ENCODE measurements at places on chromosomes 4 and X. TPM values are rescaled to one million over a fixed set of nuclear protein-coding genes. Genes with fewer than 3 reads are reported as not detected.

Gene LINC00632
- total RNA-seq = 1.4 TPM

Gene STPG2
- total RNA-seq = not detected

Gene GAGE12J
- total RNA-seq = not detected

Gene MCUB
- total RNA-seq = 52.0 TPM

Gene TCEAL9
- total RNA-seq = 3.5 TPM

Gene PLS3
- total RNA-seq = 0.99 TPM

Gene NDST3
- not detected for total RNA-seq

Gene NMU
- total RNA-seq = not detected

Gene TASL
- total RNA-seq = 3.2 TPM

Gene APLN
- total RNA-seq = 0.14 TPM

DNA sequence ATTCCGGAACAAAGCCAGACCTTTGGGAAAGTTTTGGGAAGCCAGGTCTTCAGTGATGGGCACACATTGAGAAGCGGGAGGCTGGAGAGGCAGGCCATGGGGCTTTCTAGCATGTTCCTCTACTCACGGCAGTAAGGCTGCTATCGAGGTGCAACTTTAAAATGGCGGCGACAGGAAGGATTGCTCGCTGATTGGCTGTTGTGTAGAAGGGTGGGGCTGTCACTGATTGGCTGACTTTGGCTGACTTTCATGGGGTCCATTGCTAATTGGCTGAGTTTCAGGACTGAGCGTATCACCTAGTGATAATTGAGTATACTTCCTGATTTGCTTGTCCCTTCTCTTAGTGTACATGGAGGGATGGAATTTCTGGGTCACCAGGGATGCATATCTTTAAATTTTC, 19.7 kb upstream of the GLOD5 start:
- peaks cover 10% of the 10 kb centered on the region for H3K27me3 ChIP-seq
- peaks cover 10% of the 10 kb centered on the region for H3K4me1 ChIP-seq
- no peaks in the 10 kb centered on the region for H3K36me3 ChIP-seq

GRCh38 chr4:73068491-73069337, 802 bp downstream of the COX18 start:
- H3K4me3 ChIP-seq = peak overlapping the region; percentile 92
- H3K36me3 ChIP-seq = peaks cover 10% of the 10 kb centered on the region
- no peaks in the 10 kb centered on the region for H3K27me3 ChIP-seq

GRCh38 chrX:724256-724655, 93.7 kb downstream of the SHOX start:
- no peaks in the 10 kb centered on the region for H3K27me3 ChIP-seq
- no peaks in the 10 kb centered on the region for H3K4me1 ChIP-seq
- no peak overlapping the region for H3K4me3 ChIP-seq
- no peaks in the 10 kb centered on the region for H3K36me3 ChIP-seq
- H3K27ac ChIP-seq = no peak overlapping the region
- DNase-seq = no peak

- no peaks in the 10 kb centered on the region for H3K27me3 ChIP-seq
- peak; percentile 72 for DNase-seq
- no peaks in the 10 kb centered on the region for H3K36me3 ChIP-seq
- H3K27ac ChIP-seq = no peak overlapping the region
These were observed 531 bp downstream of the DGKQ start for GRCh38 chr4:972651-973424.

GRCh38 chr4:86554646-86555045, 39.5 kb upstream of the PTPN13 start:
- H3K36me3 ChIP-seq = no peaks in the 10 kb centered on the region
- peaks cover 8% of the 10 kb centered on the region for H3K27me3 ChIP-seq
- no peaks in the 10 kb centered on the region for H3K4me1 ChIP-seq
- H3K27ac ChIP-seq = no peak overlapping the region
- no peak for DNase-seq

- no peak for DNase-seq
- no peaks in the 10 kb centered on the region for H3K27me3 ChIP-seq
- no peak overlapping the region for H3K27ac ChIP-seq
- no peaks in the 10 kb centered on the region for H3K36me3 ChIP-seq
- no peak overlapping the region for H3K4me3 ChIP-seq
These were observed 46.5 kb downstream of the TMA16 start for GRCh38 chr4:163540977-163541376.

DNA sequence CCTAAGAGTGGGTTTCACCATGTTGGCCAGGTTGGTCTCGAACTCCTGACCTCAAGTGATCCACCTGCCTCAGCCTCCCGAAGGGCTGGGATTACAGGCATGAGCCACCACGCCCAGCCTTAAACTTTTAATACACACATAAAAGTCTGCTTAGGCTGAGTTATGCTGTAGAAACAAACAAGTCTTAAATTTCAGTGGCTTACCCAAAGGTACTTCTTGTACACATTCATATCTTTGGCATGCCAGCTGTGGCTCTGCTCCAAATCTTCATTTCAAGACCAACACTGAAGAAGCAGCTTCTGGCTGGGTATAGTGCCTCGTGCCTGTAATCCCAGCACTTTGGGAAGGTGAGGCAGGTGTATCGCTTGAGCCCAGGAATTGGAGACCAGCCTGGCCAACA, 80.3 kb downstream of the PPEF2 start:
- H3K27ac ChIP-seq = peak overlapping the region; percentile 42
- H3K4me3 ChIP-seq = no peak overlapping the region
- no peaks in the 10 kb centered on the region for H3K27me3 ChIP-seq
- no peaks in the 10 kb centered on the region for H3K36me3 ChIP-seq
- H3K4me1 ChIP-seq = no peaks in the 10 kb centered on the region

- H3K27ac ChIP-seq = no peak overlapping the region
- H3K36me3 ChIP-seq = peaks cover 4% of the 10 kb centered on the region
- no peak for DNase-seq
- H3K27me3 ChIP-seq = no peaks in the 10 kb centered on the region
- H3K4me1 ChIP-seq = no peaks in the 10 kb centered on the region
These were observed 41.9 kb upstream of the FRAS1 start for GRCh38 chr4:78014889-78015886.

DNA sequence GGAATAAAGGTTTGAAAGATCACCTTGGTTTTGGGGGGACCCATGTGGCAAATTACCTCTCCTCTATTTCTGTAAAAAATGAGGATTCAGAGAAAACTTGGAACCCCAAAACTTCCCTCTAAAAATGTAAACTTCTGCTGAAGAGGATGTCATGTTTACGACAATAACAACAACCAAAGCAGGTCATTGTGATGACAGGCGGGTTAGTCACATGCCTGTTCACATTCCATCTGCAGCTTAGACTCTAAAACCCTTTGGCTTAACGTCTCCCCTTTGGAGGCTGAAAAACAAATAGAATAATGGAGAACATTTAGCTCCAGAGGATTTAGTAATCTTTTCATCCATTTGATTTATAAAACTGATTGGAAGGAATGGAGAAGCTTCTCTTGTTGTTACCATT, 75.0 kb upstream of the FAM9C start:
- DNase-seq = no peak
- H3K36me3 ChIP-seq = no peaks in the 10 kb centered on the region
- no peak overlapping the region for H3K27ac ChIP-seq
- peaks cover 24% of the 10 kb centered on the region for H3K4me1 ChIP-seq
- H3K27me3 ChIP-seq = peaks cover 56% of the 10 kb centered on the region

DNA sequence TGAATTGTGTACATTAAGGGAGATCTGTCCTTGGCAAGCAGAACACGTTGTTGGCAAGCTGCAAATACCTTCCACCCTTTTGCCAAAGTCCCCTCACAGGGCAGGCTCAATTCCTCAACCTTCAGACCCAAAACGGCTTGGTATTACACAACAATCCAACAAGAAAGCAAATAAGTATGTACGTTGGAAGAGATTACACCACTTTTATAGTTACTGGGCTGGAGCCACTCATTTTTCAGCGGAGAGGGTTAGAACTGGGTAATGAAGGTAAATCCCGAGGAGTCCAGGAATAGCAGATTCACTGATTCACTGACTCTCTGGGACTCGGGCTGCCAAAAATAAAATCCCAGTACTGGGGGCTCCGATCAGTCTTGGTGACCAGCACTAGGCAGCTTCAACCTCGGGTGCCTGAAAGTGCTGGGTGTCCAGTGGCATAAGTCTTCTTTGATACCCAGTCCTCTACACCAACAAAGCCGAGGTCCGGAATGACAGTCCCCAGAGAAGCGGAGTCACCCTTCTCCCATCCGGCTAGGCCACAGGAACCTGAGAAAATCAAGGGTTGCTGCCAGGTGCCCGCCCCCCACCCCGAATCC, 587 bp downstream of the TIMM8A start:
- peak overlapping the region; percentile 93 for H3K4me3 ChIP-seq
- peaks cover 4% of the 10 kb centered on the region for H3K36me3 ChIP-seq
- H3K27ac ChIP-seq = peak overlapping the region; percentile 77
- peaks cover 6% of the 10 kb centered on the region for H3K27me3 ChIP-seq
- DNase-seq = peak; percentile 5

DNA sequence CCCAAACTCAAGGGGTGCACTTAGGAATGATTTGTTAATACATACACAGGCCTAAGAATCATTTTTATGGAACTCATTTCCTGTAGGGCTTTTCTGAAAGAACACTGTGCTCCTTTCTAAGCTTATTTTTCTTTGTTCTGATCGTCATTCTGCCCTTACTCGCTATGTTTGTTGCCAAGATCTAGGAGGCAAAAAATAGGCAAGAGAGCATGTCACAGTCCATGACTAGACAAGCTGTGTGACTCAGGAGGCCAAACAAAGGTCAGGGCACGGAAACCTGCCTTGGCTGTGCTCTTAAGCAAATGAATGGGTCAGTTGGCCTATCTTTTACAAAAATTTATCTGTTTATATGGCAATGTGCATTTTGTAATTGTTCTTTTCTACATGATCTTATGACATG, 42.5 kb upstream of the C1GALT1C1 start:
- peaks cover 11% of the 10 kb centered on the region for H3K4me1 ChIP-seq
- no peak overlapping the region for H3K4me3 ChIP-seq
- no peak for DNase-seq
- no peaks in the 10 kb centered on the region for H3K27me3 ChIP-seq
- peaks cover 9% of the 10 kb centered on the region for H3K36me3 ChIP-seq

- peaks cover 3% of the 10 kb centered on the region for H3K36me3 ChIP-seq
- peaks cover 6% of the 10 kb centered on the region for H3K4me1 ChIP-seq
- peak; percentile 53 for DNase-seq
- H3K27ac ChIP-seq = no peak overlapping the region
These were observed 23.5 kb downstream of the INTS6L start for GRCh38 chrX:135543924-135544323.

GRCh38 chrX:53071064-53071463, 11.1 kb upstream of the TSPYL2 start:
- H3K4me1 ChIP-seq = peaks cover 22% of the 10 kb centered on the region
- no peak overlapping the region for H3K4me3 ChIP-seq
- H3K27me3 ChIP-seq = peaks cover 24% of the 10 kb centered on the region
- H3K27ac ChIP-seq = no peak overlapping the region

GRCh38 chr4:42673082-42673425, 16.1 kb upstream of the ATP8A1 start:
- H3K27ac ChIP-seq = peak overlapping the region; percentile 99
- peak overlapping the region; percentile 73 for H3K4me3 ChIP-seq
- peak; percentile 20 for DNase-seq
- peaks cover 4% of the 10 kb centered on the region for H3K36me3 ChIP-seq

DNA sequence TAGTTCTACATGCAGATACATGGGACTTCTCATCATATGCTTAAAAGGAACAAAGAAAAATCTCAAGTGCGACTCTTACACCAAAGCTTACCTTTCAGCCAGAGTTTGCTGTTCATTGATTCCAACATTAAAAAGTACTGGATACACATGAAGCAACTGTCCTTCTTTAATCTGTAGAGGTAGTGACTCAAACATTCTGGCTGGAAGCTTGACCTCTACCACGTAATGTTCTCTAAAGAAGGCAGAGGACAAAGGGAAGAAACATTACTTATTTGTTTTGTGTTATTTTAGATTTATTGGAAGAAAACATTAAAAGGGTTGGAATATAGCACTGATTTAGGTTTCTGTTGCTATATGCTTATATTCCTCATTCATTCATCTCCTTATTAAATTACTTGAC, 476.1 kb downstream of the IL15 start:
- H3K36me3 ChIP-seq = peaks cover 39% of the 10 kb centered on the region
- H3K27ac ChIP-seq = no peak overlapping the region
- DNase-seq = no peak
- peaks cover 8% of the 10 kb centered on the region for H3K4me1 ChIP-seq
- H3K4me3 ChIP-seq = no peak overlapping the region
- H3K27me3 ChIP-seq = no peaks in the 10 kb centered on the region

DNA sequence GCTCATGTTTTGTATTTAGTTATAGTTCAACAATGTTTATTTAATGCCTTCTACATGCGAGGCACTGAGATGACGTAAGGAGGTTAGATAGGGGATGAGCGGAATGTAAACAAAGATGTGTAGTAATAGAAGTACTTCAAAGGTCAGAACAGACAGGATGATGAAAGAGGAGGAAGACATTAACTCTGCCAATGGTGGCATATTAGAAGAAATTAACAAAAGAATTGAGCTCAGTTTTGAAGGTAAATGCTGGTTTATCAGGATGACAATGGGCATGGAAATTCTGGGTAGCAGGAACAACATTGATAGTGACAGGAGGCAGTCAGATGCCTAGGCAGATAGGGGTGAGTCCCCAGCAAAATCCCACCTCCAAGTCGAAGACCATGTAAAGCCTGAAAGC, 62.3 kb upstream of the PGRMC2 start:
- no peaks in the 10 kb centered on the region for H3K4me1 ChIP-seq
- H3K36me3 ChIP-seq = no peaks in the 10 kb centered on the region
- H3K27ac ChIP-seq = no peak overlapping the region
- no peak for DNase-seq

- DNase-seq = no peak
- H3K4me1 ChIP-seq = no peaks in the 10 kb centered on the region
- no peak overlapping the region for H3K4me3 ChIP-seq
- H3K27ac ChIP-seq = no peak overlapping the region
These were observed 1544.1 kb upstream of the ADGRL3 start for GRCh38 chr4:59655996-59656395.

DNA sequence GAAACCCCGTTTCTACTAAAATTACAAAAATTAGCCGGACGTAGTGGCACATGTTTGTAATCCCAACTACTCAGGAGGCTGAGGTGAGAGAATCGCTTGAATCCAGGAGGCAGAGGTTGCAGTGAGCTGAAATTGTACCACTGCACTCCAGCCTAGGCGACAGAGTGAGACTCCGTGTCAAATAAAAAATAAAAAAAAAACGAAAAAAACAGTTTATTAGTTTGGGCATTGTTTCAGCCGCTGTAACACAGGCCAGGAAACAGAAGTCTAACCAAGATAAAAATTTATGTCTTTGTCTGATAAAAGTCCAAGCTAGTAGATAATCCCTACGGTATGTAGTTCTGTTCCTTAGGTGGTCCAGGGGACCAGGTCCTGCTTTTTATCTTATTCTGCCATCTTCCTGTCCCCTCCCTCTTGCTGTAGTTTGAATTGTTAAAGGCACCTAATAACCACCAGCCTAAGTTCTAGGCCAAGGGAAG, 21.4 kb downstream of the USO1 start:
- H3K27ac ChIP-seq = no peak overlapping the region
- no peak for DNase-seq
- no peak overlapping the region for H3K4me3 ChIP-seq
- no peaks in the 10 kb centered on the region for H3K36me3 ChIP-seq
- no peaks in the 10 kb centered on the region for H3K4me1 ChIP-seq

GRCh38 chr4:40995850-40996249, 218.5 kb downstream of the APBB2 start:
- no peak overlapping the region for H3K27ac ChIP-seq
- H3K4me1 ChIP-seq = no peaks in the 10 kb centered on the region
- H3K4me3 ChIP-seq = no peak overlapping the region
- H3K27me3 ChIP-seq = peaks cover 14% of the 10 kb centered on the region
- DNase-seq = no peak
